ENCODE measurements at places on chromosomes 16 and 17. TPM values are rescaled to one million over a fixed set of nuclear protein-coding genes. Genes with fewer than 3 reads are reported as not detected.
A peak's percentile ranks its signal among the peaks of the same experiment; 100 is the strongest.

DNA sequence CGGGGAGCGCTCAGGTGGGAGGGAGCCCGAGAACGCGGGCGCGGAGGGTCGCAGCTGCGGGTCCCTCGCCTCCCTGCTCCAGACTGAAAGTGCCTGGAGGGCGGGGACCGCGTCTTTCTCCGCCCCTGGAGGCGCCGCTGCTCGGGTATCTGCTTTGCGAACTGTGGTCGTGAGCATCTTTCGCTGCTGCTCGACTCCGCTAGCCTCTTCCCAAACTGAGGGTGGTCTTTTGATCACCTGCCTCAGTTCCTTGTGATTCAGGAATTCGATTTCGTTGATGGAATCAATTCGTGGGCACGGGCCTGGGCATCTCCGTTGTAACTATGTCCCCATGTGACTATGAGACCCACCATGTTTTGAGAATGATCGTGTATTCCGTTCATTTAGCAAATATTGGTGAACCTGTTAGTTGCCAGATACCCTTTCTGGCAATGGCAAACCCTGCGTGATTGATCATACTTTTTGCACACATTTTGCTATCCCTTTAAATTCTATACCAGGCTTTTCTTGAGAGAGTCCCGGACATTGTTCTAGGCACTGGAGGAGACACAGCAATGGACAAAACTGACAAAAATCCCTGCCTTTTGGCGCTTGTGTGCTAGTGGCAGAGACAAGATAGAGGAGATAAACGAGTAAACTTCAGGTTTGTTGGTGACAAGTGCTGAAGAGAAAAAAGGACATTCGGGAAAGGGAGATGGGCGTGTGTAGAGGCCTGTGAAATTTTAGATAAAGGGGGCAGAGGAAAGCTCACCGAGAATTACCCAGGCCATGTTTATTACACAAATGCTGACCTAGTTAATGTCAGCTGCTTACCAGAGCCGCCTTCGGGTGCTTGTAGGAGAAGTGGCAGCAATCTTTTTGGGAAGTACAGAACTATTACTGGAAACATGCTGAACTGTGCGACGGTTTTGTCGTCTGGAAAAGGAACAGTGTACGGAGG is 948 bp downstream of the UTP18 start:
- peak overlapping the region; percentile 77 for H3K27ac ChIP-seq
- peaks cover 6% of the 10 kb centered on the region for H3K36me3 ChIP-seq
- H3K27me3 ChIP-seq, result no peaks in the 10 kb centered on the region
- H3K4me3 ChIP-seq, result peak overlapping the region; percentile 74

DNA sequence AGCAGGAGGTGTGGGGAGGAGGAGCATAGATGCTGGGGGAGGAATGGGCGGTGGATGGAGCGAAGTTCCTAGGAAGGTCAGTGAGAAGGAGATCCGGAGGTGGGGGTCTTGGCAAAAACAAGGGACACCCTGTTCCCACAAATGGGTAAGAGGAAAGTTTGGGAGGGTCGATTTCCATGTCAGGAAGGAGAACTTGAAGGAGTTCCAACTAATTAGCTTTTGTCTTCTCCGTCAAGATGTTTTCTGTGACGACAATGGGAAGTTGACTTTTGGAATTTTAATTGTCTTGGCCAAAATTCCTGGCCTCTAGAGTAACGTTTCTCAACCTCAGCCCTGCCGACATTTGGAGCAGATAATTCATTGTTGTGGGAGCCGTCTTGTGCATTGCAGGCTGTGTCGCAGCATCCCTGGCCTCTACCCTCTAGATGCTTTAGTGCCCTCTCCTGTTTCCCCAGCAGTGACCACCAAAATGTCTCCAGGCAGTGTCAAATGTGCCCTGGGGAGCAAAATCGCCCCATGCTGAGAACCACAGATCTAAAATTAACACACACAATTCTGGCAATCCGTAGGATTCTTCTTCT is 97.1 kb downstream of the PITPNC1 start:
- H3K27ac ChIP-seq, result no peak overlapping the region
- H3K4me1 ChIP-seq, result peaks cover 9% of the 10 kb centered on the region
- no peak overlapping the region for H3K4me3 ChIP-seq
- no peak for DNase-seq

- H3K4me3 ChIP-seq, result no peak overlapping the region
- H3K27ac ChIP-seq, result no peak overlapping the region
- H3K36me3 ChIP-seq, result no peaks in the 10 kb centered on the region
- H3K27me3 ChIP-seq, result no peaks in the 10 kb centered on the region
- no peak for DNase-seq
Measured at GRCh38 chr17:50332196-50332595, 13.7 kb upstream of the XYLT2 start.

DNA sequence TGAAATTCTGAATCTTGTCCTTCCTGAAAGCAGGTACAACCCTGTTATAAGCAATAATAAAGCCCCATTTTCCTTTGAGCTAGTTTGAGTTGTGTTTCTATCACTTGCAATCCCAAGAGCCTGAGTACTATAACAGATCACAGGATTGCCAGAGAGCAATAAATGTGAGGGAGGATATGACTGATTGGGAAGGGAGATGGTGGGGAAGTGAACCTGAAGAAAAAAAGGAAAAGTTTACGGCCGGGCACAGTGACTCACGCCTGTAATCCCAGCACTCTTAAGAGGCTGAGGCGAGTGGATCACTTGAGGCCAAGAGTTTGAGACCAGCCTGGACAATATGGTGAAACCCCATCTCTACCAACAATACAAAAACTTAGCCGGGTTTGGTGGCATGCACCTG is 80.4 kb downstream of the COX10 start:
- H3K27ac ChIP-seq, result no peak overlapping the region
- H3K4me1 ChIP-seq, result peaks cover 7% of the 10 kb centered on the region
- H3K4me3 ChIP-seq, result no peak overlapping the region
- no peaks in the 10 kb centered on the region for H3K27me3 ChIP-seq
- no peak for DNase-seq

DNA sequence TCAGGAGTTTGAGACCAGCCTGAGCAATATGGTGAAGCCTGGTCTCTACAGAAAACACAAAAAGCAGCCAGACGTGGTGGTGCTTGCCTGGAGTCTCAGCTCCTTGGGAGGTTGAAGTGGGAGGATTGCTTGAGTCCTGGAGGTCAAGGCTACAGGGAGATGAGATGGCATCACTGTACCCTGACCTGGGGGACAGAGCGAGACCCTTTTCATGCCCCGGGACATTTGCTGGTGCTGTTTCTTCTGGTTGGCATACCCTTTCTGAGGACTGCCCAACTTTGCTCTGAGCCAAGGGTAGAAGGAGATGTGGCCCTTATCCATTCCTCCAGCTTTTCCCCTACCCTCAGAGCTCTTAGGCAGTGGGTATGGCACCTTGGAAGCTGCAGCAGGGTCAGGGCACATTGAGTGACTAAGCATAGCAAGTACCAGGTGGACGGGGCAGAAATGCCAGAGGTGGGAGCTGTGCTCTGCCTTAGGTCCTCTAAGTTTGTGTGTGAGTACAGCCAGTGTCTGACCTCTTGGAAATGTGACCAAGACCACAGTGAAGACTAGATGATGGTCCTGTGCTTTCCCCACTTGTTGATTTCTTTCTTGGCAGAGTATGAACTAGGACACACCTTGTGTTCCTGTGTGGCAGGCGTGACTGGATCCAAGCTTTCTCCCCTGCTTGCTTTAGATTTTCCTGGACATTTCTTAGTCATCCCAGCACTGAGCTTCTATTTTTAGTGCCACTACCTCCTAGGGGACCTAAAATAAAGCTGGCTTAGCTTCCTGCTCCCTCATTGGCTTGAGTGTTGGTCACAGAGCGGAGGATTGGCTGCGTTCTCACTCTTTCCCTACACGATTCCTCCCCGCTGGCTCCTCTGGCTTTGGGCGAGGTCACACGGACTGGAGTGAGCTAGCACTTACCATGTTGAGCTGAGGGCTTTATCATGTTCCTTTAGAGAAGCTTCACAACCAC is 9.9 kb upstream of the EDC4 start:
- H3K4me3 ChIP-seq, result peak overlapping the region; percentile 0
- H3K27me3 ChIP-seq, result no peaks in the 10 kb centered on the region
- peaks cover 48% of the 10 kb centered on the region for H3K4me1 ChIP-seq

DNA sequence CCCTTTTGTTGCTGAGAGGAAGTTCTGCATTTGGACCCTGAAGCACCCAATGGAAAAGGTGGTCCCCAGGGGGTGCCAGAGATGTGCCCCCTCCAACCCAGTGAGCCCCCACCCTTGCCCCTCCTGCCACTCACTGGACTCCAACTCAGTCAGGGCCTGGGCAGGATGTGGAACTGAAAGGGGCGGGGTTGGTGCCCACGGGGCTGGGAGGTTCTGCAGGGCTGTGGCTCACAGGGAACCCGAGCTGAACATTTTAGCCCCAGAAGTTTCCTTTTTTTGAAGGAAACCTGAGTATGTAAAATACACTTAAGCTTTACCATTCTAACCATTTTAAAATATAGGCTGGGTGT is 15.8 kb upstream of the OGFOD3 start:
- peaks cover 3% of the 10 kb centered on the region for H3K4me1 ChIP-seq
- no peaks in the 10 kb centered on the region for H3K36me3 ChIP-seq
- H3K27ac ChIP-seq, result no peak overlapping the region
- H3K27me3 ChIP-seq, result no peaks in the 10 kb centered on the region
- DNase-seq, result no peak

DNA sequence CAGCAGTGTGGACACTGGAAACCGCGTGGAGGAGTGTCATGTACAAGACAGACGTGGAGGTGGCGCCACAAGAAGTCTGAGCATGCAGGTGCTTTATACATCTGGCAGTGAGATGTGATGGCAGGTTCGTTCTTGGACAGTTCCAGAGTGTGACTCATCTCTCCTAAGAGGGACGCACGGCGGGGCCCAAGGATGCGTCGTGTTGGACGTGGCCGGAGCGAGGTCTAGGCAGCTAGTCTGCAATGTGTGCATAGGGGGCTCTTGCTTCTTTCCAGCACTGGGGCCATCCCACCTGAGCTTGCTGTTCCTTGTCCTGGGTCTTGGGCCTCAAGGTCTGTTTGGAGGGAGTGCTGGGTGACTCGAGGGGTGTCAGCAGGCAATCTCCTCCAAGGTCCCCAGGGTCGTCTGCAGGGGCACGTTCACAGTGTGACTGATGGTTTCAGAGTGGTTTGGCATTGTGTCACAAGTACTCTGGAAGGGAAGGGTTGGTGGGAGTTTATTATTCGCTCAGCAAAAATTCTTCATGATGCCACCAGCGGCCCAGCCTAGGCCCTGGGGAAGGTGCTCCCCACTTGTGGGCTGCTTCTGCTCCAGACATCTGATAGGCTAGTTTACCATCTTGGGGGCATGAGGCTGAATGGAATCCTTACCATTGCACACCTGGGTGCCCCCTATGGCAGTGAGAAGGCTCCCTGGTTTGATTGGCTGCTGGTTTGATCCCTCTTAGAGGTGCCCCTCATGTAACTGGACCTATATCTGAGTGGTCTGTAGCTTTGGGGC is 22.1 kb downstream of the SPACA3 start:
- H3K27ac ChIP-seq, result peak overlapping the region; percentile 83
- no peak for DNase-seq
- H3K27me3 ChIP-seq, result peaks cover 6% of the 10 kb centered on the region
- peaks cover 37% of the 10 kb centered on the region for H3K4me1 ChIP-seq
- H3K4me3 ChIP-seq, result no peak overlapping the region

DNA sequence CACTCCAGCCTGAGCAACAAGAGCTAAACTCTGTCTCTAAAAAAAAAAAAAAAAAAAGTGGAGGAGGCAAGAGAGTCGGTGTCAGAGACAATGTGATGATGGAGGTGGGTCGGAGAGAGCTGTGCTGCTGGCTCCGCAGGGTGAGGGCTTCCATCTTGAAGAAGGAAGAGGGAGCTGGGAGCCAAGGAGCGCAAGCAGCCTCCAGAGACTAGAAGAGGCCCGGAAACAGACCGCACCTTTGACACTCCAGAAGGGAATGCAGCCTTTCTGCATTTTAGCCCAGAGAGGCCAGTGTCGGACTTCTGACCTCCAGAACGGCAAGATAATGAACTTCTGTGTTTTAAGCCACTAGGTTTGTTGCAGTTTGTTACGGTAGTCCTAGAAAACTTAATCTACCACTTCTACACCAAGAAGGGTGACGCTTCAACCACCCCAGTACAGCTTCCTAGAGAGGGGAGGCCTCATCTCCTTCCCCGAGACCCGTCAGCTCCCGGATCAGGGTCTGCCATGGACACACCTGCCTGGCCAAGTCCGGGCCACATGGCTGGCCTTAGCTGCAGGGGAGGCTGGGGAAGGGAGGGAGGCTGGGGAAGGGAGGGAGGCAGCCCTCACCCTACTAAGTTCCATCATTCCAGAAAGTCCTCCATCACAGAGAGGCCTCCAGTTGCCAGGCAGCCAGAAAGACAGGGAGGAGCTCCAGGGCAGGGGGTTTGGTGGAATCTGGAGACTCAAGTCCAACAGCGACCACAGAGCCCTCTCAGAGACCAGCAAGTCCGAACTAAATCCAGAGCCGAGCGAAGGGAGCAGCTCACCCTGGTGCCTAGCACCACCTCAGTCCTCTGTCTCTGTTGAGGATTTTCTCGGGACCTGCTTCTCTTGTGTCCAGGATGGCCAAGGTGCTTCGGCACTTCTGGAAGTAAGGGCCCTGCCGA is 13.2 kb upstream of the RBFOX3 start:
- no peaks in the 10 kb centered on the region for H3K36me3 ChIP-seq
- peaks cover 44% of the 10 kb centered on the region for H3K27me3 ChIP-seq
- no peaks in the 10 kb centered on the region for H3K4me1 ChIP-seq
- H3K27ac ChIP-seq, result no peak overlapping the region
- peak; percentile 59 for DNase-seq
- no peak overlapping the region for H3K4me3 ChIP-seq

- H3K36me3 ChIP-seq, result peaks cover 6% of the 10 kb centered on the region
- peak; percentile 9 for DNase-seq
- no peaks in the 10 kb centered on the region for H3K27me3 ChIP-seq
- H3K27ac ChIP-seq, result no peak overlapping the region
- no peak overlapping the region for H3K4me3 ChIP-seq
- no peaks in the 10 kb centered on the region for H3K4me1 ChIP-seq
Measured at GRCh38 chr17:5211458-5211857, 19.8 kb upstream of the ZNF594 start.

GRCh38 chr16:19980632-19981265 is 92.9 kb downstream of the GPR139 start:
- H3K4me3 ChIP-seq, result no peak overlapping the region
- DNase-seq, result no peak
- peaks cover 3% of the 10 kb centered on the region for H3K27me3 ChIP-seq

DNA sequence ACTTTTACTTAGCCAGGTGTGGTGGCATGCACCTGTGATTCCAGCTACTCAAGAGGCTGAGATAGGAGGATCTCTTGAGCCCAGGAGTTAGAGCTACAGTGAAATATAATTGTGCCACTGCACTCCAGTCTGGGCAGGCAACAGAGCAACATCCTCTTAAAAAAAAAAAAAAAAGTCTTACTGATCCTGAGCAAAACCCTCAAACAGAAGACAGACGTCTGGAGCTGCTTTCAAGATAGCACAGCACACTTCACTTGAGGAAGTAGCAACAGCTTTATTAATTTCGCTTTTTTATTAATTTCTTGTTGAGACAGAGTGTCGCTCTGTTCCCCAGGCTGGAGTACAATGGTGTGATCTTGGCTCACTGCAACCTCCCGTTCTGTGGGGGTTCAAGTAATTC is 10.2 kb upstream of the GGA2 start:
- DNase-seq, result no peak
- H3K4me3 ChIP-seq, result no peak overlapping the region
- no peak overlapping the region for H3K27ac ChIP-seq
- no peaks in the 10 kb centered on the region for H3K27me3 ChIP-seq
- peaks cover 3% of the 10 kb centered on the region for H3K4me1 ChIP-seq
- peaks cover 37% of the 10 kb centered on the region for H3K36me3 ChIP-seq

TAC4 gene
- not detected for total RNA-seq

Data from chondrocyte (in vitro differentiated cells).